ENCODE measurements at places on chromosomes 3 and 15.
A peak's percentile ranks its signal among the peaks of the same experiment; 100 is the strongest.

DNA sequence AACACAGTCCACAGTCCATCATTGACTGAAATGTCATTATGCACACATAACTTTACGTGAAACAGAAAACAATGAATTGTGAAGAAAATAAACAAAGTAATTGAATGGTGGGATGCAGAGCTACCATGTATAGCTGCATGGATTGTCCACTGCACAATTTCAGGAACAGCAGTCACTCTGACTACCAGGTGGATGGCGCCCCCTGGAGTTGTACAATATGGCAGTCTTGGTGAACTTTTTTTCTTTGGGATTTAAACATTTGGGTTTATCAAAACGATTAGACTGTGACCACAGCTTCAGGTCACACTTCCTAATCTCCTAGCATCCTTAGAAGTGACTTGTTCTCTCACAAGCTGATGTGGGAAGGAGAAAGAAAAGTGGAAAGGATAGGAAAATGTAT lies 48.9 kb upstream of the TCF12 start:
- DNase-seq, result peak; percentile 45

- DNase-seq, result peak; percentile 63
Measured at GRCh38 chr3:69542089-69542804, 156.4 kb upstream of the FRMD4B start.

GRCh38 chr3:130700541-130700940 lies 46.1 kb downstream of the PIK3R4 start:
- no peak for DNase-seq

GRCh38 chr15:67380921-67381320 lies 126.3 kb downstream of the IQCH start:
- no peak for DNase-seq

DNA sequence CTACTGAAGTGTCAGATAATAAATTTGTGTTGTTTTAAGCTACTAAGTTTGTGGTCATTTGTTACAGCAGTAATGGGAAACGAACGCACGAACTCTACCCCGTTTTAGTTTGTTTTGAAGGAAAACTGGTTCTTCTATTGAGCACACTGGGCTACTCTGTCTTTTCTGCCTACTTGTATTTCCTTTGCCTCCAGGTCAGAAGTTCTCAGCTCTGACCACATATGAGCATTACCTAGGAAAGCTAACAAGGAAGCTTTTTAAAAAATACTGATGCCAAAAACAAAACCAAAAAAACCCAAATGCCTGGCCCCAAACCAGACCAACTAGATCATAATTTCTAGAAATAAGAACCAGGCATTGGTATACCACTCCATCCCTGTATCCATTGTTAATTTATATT lies 156.6 kb upstream of the TNIK start:
- DNase-seq, result no peak

DNA sequence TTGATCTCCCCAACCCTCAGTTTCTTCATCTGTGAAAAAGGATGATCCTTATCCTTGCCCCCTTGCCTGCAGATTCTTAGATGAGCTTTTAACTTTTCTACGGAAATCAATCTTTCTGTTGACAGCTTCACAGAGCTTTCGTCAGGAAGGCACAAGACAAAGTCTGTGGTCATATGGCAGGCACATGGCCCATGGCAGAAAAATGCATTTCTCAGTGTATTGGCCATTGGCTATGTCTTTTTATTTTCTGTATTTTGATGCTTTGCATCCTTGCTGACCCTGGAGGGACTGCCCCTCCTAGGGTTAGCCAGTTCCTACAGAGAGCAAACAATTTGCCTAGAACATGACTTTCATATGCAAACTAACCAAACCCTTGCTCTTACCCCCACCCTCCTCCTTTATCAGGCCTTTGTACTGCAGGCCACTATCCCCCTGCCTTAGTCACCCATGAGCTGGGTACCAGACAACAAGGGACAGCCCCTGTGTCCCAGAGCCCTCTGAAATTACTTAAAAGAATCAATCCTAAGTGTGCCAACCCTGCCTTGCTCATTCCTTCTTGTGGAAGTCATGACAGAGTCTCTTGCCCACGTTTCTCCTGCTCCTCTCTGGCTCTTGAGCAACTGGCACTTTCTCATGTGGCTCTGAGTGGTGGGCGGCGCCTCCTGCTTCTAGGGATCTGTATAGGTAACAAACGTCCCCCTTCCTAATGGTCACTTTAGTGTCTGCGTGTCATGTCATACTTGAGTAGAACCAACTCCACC lies 24.1 kb upstream of the NOX5 start:
- DNase-seq, result no peak

GRCh38 chr3:98199020-98199419 lies 32.5 kb downstream of the OR5H15 start:
- no peak for DNase-seq

DNA sequence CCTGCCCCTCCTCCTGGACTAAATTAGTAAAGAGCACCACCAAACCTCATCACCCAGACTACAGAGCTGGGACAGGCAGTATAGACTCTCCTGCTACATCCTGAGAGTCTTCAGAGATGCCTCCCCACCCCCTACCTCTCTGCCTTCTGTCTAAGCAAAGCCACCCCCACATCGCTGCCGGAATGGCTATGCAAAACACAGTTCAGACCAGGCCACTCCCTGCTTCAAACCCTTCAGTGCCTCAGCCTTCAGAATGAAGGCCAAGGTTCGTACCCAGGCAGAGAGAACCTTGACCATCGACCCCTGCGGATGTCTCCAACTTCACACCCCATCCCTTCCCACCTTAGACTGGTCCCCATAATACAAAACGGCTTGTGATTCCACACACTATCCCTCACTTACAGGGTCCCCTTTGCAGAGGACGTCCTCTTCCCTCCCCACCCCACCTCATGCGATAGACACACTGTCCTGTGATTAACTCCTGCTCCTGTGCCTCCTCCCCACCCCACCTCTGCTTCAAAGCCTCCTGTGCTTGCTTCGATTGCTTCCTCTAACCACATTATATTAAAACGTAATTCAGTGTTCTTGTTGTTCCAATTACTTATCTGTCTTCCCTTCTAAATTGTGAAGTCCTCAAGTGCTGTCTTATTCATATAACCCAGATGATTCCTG lies 175.3 kb downstream of the UACA start:
- DNase-seq, result peak; percentile 47

DNA sequence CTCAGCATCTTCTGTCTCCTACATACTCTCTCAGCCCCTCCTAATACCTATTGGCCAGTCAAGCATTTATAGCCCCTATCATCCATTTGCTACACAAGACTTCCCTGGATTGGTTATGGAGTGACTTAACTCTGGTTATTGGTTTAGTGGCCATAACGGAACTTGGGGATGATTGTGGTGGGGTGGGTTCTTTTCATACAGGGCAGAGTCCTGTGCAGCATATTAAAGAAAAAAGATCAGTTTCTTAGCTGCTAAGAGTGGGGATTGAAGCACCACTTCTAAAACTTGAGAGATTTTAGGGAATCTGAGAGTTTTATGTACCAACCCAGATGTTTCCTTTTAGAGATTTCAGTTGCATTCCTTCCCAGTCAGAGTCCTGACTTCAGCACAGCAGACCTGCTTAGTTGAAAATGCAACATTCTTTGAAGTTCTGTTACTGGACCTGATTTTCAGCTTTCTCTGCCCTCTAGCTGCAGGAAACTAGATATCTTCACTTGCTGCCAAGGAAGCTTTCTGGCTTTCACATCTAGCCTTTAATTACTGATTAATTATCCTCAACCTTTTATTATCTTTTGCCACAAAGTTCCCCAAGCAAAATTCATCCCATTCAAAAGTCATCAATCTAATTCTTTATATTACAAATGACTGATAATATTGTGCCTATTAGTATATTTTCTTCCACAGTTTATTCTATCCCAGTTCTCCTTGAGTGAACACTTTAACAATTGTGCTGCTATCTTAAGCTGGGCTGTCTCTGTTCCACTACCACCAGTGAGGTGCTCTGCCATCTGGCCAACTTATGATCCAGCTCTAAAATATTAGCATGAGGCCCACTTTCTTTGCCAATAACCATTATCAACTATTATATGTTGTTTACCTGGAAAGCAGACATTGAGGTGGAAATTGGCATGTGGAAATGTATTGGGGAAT lies 906.0 kb upstream of the ALCAM start:
- no peak for DNase-seq

DNA sequence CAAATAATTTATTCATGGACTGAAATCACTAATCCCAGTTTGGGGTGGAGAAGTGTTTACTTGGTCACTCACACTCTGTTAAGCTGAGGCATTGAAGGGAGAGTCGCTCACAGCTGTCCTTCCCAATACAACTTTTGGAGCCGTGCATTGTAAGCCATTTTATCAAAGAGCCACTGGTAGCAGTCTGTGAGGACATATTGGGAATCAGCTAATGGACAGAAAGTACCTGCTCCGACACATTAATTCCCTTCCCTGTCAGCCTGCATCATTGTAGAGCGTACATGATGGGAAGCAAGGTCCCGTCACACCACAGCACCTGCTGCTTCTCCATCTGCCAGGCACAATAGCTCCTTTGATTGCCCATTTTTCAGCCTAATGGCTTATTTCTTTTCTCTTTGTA lies 643.2 kb downstream of the SQOR start:
- no peak for DNase-seq

DNA sequence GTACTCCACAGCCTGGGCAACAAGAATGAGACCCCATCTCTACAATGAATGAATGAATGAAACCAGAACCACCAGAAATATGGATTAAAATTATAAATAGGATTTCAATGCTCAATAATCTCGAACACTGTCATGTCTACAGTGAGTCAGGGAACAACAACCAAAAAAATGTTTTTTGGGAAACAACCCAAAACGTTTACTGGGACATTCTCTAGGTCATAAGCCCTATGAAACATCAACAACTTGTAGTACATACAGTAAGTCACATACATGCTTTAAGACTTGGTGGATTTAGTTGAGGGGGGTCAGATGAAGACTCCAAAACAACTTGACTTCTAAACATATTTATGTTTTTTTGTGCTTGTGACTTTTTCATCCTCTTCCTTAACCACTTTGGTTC lies 511.2 kb downstream of the FOXP1 start:
- no peak for DNase-seq

DNA sequence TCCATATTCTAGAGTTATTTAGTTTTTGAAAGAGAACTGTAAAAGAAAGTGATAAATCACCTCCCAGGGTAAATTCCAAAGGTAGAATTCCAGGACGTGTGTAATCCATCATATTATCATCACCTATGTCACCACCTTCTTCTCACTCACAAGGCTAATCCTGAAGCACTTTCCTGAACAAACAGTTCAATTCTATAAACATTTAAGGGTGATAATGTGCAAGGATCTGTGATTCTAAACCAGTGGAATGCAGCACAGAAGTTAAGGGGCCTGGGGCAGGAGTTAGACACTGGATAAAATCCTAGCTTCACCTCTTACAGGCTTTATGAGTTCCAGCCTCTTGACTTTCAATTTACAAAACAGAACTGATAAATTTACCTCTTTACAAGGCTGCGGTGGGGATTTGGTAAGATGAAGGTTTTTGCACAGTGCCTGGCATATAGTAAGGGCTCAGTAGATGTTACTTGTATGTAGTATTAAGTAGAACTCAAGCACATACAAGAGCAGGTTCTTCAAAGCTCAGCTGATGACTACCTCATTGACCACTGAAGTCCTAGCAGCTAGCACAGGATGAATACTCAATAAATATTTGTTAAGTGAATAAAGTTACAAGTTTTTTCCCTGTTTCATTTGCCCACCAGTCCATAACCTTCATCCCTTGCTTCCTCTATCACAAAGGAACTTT lies 47.3 kb upstream of the CCDC80 start:
- DNase-seq, result no peak

DNA sequence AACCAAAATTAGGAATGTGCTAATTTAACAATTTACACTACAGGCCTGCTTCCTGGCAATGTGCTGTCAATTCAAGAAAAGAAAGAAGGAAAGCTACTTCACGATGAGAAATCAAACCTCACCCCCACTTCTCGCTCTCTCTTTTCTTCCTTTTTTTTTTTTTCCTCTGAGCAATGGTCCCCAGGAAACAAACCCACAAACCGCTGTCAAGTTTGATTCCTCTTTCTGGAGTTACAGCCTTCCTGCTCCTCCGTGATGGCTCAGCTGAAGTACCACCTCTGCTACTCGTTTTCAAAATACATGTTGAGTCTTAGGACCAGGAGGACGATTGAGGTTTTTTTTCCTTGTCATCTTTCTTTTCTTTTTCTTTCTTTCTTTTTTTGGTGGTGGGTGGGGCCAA lies 3.4 kb upstream of the TRIM71 start:
- DNase-seq, result no peak

GRCh38 chr3:112617285-112617684 lies 23.7 kb downstream of the CCDC80 start:
- no peak for DNase-seq

GRCh38 chr3:185677146-185677829 lies 91.2 kb downstream of the SENP2 start:
- DNase-seq, result no peak

- DNase-seq, result no peak
Measured at GRCh38 chr15:25091421-25092158, 136.8 kb downstream of the SNRPN start.

DNA sequence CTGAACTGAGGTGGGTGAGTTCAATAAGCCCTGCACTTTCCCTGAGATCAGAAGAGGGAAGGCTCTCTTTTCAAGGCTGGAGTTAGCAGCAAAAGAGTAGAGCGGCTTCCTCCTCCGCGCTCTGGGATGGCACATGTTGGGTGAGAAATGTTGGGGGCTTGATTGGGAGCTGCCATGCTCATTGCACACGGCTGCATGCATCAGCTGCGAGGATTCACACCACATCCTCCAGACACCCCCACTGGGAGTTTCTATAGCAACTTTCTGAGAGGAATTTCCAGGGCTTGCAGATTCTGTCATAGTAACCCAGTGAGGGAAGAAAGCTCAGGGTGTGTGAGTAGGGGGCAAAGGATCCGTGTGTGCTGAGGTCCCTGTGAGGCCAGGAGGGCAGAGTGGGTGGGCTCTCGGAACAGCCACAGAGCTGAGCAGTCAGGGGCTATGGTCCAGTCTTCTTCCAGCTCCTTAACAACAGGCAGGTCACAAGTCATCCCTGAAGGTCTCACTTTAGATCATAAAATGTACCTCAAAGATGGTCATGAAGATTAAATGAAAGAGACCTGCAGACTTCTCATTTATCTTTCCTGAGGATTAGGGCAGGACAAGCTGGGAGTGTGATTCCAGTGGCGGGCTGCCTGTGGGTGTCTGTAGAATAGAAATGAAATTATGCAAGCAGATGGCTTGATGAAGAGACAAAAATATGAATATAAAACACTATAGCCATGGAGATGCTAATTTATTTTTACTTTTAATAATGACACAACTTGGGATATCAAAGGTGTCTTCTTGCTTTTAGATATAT lies 75.7 kb upstream of the CHRNA7 start:
- no peak for DNase-seq
